ENCODE measurements at places on chromosomes 5 and 9.

DNA sequence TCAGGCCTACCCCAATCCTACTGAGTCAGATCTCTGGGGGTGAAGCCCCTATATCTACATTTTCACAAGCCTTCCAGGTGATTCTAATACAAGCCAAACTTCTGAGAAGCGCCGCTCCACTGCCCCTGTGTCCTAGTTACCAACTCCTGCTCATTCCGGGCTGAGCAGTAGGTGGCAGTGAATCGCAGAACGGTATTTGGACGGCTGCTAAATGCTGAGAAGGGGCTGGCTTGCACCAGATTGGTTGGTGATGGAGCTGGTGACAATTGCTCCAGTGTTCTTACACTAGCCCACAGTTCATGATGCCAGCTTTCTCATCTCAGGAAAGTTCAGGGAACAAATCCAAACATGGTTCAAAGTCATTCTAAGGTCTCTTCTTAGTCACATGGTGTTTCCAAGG lies 31.1 kb upstream of the FGF1 start:
- DNase-seq, result no peak

DNA sequence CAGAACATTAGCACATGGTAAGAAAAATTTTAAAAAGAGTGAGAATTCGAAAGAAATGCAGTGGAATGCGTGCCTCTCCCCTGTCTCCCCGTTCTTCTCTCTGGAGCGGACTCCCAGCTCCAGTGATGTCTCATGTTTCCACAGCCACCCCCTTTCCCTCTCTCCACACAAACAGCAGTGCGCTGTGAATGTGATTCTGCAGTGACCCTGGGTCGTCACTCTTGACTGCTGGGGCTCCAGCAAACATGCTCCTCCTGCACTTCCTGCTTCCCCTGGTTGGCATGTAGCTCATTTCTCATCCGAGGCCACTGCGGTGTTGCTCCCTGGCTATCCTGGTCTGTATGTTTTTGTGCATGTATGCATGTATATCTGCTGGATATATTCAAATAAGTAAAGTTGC lies 13.3 kb downstream of the PHF2 start:
- no peak for DNase-seq

- DNase-seq, result no peak
These were observed 6.5 kb upstream of the TBC1D9B start for GRCh38 chr5:179914032-179914755.

DNA sequence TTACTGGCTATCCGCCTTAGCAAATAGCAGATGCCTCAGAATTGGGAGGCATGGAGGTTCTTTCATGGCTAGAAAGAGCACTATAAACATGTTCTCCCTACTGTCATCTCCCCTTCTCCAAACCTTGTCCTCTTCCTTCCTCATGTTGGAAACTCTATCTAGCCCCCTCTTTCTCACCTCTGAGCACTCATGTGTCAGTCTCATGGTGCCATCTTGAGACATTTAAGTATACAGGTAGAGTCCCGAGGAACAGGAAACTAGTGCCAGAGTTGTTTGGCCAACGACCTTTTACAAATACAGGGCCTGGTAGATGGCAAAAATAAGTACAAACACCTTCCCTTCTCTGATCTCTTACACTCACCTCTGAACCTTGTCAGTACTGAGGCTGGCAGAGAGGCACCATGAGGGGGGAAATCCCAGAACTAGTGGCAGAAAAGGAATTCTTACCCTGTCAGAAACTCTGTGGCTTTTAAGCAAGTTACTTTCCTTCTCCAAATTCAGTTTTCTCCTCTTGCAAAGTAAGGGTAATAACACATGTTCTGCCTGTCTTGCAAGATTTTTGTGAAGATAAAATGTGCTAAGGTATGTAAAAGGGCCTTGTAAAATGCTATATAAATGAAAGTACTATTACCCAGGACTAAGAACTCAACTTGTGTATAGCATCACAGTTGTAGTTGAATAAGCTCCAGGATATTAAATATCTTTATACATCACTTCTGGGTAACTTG lies 94.1 kb upstream of the SNX2 start:
- DNase-seq, result no peak

DNA sequence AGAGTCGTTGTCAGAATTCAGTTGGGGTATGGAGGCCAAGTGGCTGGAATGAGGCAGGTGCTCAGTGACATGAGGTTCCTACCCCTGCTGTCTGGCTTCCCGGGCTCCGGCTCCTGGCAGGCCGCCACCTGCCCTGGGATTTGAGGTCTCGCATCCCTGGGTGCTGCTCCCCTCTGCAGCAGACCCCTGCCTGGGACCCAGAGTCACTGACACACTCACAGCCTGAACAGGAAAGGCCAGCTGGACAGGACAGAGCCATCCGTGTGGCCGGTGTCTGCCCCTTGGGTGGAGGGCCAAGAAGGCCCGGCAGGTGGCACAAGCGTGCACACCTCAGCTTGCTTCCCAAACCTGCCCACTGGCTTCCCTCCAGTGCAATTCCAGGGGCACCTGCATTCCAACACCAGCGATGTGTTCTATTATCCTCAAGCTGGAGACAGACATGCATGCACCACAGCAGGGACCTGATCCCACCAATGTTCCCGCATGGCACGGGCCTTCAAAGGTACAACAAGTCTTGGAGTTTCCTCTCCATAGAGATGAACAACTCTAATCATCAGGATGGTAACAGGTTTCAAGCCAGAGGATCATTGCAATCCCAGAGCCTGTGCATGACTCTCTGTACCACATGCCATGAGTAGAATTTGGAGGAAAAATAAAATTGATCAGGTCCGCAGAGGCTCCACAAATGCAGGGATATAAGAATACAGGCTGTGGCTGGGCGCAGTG lies 45.6 kb upstream of the RNF130 start:
- DNase-seq, result no peak

DNA sequence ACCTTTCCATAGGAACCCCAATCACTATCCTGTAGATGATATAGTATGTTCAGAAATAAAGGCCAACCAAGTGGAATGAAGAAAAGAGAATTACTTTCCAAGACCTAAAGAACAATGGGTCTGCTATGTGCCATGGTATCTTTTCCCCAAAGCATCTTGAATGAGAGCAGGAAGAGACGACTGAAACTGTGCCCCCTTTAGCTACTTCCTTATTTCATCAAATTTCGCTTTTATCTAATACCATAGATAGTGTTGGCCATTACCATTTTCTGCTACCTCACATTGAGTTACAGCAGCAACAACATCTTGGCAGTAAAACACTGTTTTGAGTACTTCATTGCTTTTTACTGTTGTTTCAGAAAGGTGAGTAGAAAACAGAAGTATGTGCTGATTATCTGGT lies 266.6 kb downstream of the CD180 start:
- DNase-seq, result no peak

GRCh38 chr5:93034621-93035590 lies 546.1 kb downstream of the NR2F1-AS1 start:
- DNase-seq, result no peak

GRCh38 chr5:180849827-180850226 lies 11.2 kb downstream of the ZFP62 start:
- DNase-seq, result no peak

- no peak for DNase-seq
These were observed 144.9 kb downstream of the CCDC192 start for GRCh38 chr5:127848098-127848497.
